Calu3 (cell line): ENCODE measurements at places on chromosomes 3 and 15. TPM values are rescaled to one million over a fixed set of nuclear protein-coding genes. Genes with fewer than 3 reads are reported as not detected.
A peak's percentile ranks its signal among the peaks of the same experiment; 100 is the strongest.

DNA sequence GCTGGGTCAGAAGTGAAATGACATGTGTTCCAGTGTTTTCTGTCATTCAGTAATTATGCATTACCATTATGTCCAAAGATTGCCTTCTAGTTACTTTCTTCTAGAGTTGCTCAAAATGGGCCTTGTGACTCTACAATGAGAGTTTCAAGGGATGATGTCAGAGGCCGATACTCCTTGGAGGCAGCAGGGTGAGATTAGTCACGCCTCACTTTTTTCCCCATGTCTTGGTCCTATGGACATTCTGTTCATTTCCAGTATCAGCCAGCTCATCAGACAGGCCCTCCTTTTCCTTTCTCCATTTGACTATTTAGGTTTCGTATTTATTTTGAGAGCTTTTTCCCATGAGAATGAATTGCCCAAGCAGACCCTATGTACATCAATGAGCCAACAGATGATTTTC, 17.5 kb downstream of the VGLL3 start:
- H3K27me3 ChIP-seq, result no peaks in the 10 kb centered on the region
- peaks cover 25% of the 10 kb centered on the region for H3K36me3 ChIP-seq
- H3K4me1 ChIP-seq, result peaks cover 49% of the 10 kb centered on the region
- DNase-seq, result peak; percentile 42
- H3K27ac ChIP-seq, result peak overlapping the region; percentile 86
- no peak overlapping the region for H3K4me3 ChIP-seq

The TMEM41A gene
- 53.6 and 57.5 TPM in 2 replicates for total RNA-seq

The ENTPD3 gene
- 3.0 and 4.0 TPM in 2 replicates for total RNA-seq

GRCh38 chr3:111802163-111802625, 56.9 kb upstream of the PHLDB2 start:
- DNase-seq, result no peak
- H3K27ac ChIP-seq, result no peak overlapping the region
- H3K27me3 ChIP-seq, result no peaks in the 10 kb centered on the region
- peaks cover 5% of the 10 kb centered on the region for H3K36me3 ChIP-seq
- no peak overlapping the region for H3K4me3 ChIP-seq
